Neural crest cell (in vitro differentiated cells): ENCODE measurements at places on chromosomes 6 and 20.

DNA sequence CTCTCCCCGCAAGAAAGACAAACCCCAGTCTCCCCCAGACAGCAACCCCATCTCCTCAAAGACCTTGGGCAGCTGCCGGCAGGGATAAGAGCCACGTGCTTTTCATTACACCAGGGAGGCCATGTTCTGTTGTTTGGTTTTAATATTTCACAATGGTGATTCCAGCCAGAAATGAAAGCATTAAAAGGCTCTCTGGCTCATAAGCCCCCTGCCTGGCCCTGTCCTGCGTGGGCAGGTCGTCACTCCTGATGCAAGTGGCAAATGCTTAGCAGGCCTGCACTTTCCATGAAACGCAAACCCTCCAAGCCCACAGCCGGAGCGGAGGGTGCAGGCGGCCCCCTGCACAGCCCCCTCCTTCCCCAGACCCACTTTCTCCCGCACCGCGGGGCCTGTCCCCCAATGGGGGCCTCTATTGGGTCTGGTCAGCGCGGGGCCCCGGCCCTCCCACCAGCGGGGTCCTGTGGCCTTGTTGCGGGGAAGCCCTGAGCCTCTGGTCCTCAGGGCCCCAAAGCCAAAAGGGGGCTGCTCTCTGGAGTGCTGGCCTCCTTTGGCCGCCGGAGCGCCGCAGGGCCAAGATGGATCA is 77.2 kb downstream of the TMEM242 start:
- DNase-seq: no peak

GRCh38 chr6:98945311-98946115 is 2.2 kb downstream of the FBXL4 start:
- DNase-seq: no peak

GRCh38 chr6:41996997-41997396 is 53.3 kb upstream of the TAF8 start:
- no peak for DNase-seq

DNA sequence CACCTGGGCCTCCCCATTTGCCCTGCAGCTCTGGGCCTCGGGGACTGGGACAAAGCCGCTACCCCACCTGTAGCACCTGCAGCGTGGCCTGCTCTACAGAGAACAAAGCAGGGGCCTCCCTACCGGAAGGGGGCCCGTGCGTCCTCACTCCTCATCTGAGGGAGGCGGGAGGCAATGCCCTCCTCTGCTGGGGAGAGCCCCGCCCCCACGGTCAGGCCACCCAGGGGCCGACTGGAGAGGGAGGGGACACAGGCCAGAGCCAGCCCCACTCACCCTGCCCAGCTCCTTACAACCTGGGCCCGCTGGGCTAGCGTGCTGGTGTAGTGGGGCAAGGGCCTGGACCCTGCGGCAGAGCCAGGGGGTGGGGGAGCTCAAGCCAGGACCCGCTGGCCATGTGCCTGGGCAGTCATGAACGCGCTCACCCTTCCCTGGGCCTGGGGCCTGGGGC is 8.0 kb downstream of the LAMA5 start:
- no peak for DNase-seq

DNA sequence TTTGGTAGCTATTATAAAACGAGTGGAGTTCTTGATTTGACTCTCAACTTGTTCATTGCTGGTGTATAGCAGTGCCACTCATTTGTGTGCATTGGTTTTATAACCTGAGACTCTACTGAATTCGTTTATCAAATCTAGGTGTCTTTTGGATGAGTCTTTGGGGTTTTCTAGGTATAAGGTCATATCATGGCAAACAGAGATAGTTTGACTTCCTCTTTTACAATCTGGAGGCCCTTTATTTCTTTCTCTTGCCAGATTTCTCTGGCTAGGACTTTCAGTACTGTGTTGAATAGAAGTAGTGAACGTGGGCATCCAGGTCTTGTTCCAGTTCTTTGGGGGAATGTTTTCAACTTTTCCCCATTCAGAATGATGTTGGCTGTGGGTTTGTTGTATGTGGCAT is 38.8 kb downstream of the SUMO4 start:
- DNase-seq: no peak

DNA sequence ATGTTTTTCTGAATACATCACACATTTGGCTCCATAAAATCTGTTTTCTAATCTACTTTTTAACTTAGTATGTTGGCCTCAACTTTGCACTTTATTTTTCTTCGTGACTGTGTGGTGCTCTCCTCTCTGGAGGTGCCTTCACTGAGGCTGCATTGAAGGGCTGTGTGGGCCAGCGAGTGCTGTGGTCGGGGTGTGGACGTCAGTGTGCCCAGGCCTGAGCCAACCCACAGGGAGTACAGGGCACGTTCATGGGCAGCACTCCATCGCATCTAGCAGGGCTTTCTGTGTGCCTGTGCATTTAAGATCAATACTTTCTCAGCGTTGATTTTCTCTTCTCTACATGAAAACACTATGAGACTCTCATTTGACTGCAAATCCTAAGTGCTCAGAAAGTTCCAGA is 37.8 kb downstream of the DACT2 start:
- DNase-seq: no peak

DNA sequence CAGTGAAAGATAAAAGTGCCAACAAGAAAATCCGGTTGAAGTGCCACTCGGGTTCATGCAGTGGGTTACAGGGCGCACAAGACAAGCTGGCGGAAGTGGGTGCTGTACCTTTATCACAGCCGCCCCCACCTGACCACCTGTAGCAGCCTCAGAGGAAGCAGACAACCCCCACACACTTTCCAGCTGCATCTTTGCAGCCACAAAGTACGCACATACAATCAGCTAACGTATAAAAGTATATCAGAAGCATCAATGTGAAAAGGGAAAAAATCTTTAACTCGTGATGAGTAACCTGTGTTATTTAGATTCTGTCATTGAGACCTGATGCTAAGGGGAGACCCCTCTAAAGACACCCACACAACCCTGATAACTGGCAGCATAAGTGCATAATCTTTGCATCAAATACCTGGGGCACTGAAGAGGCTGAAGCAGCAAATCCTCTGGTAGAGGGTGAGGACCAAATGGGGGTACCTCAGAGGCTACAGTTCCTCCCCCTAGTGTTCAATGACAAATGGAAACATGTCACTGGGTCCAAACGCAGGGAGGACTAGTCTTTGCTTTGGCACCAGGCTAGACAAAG is 22.1 kb downstream of the BACH2 start:
- DNase-seq: no peak

DNA sequence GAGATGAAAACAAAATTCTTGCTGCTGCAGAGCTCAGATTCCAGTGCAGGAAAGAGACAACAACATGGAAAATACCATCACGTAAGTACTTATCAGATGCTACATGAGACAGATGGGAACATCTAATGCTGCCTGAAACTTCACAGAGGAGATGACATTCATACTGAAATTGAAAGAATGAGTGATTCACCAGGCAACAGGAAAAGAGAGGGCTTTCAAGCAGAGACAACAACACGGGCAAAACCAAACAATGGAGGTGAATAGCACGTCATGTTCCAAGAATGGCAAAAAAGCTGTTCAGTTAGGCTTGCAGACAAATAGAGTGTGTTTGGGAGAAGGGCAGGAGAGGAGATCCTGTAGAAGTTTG is 39.3 kb downstream of the GTF2H5 start:
- DNase-seq: no peak

GRCh38 chr6:56374841-56375369 is 127.5 kb upstream of the COL21A1 start:
- no peak for DNase-seq

- DNase-seq: no peak
Observed at GRCh38 chr6:70668499-70668812, 773 bp downstream of the SMAP1 start.

DNA sequence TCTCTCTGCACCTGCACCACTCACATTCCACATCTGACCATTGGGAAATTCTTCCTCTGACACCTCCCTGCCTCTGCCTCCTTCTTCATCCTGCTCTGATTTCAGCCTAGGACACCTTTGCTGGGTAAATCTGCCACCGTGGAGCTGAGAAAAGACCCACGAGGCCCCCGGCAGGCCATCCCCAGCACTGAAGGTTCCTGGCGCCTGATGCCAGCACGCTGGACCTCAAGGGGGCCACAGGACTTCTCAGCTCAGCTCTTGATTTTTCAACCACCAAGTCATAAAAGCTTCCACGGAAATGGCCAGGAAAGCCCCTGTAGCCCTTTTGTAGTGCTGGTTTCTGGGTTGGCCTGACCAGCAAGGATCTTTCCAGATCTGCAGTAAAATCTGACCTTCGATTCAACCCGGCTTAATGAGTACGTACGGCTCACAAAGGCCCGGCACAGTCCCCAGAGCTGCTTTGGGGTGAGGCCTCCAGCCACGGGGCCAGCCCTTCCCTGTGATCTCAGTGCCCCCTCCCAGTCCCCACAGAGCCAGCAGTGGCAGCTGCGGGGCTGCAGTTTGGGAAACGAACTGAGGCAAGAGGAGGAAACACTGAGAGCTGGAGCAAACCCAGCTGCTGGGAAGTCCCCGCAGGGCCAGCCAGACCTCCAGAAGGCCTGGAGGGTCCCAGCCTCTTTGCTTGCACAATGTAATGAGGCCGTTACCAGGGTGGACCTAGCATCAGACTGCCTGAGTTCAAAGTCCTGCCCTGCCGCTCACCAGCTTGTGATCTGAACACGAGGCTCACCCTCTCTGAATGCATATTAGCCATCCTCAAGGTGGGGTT is 157.5 kb downstream of the BMP7 start:
- DNase-seq: no peak

DNA sequence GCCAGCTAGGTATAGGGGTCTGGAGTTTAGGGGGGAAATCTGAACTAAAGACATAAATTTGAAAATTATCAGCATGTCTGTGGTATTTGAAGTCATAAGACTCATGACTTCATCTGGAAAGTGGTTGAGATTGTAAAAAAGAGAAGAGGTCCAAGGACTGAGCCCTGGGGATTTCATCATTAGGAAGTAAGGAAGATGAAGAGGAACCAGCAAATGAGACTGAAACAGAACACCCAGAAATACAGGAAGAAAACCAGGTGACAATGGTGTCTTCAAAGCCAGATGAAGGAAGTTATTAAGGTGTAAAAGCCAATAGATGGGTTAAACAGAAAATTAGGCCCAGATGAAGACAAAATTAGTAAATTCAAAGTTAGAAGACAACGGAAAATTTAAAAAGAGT is 49.1 kb upstream of the UBR2 start:
- no peak for DNase-seq

- no peak for DNase-seq
Observed at GRCh38 chr20:15866916-15867730, 706.1 kb downstream of the KIF16B start.

DNA sequence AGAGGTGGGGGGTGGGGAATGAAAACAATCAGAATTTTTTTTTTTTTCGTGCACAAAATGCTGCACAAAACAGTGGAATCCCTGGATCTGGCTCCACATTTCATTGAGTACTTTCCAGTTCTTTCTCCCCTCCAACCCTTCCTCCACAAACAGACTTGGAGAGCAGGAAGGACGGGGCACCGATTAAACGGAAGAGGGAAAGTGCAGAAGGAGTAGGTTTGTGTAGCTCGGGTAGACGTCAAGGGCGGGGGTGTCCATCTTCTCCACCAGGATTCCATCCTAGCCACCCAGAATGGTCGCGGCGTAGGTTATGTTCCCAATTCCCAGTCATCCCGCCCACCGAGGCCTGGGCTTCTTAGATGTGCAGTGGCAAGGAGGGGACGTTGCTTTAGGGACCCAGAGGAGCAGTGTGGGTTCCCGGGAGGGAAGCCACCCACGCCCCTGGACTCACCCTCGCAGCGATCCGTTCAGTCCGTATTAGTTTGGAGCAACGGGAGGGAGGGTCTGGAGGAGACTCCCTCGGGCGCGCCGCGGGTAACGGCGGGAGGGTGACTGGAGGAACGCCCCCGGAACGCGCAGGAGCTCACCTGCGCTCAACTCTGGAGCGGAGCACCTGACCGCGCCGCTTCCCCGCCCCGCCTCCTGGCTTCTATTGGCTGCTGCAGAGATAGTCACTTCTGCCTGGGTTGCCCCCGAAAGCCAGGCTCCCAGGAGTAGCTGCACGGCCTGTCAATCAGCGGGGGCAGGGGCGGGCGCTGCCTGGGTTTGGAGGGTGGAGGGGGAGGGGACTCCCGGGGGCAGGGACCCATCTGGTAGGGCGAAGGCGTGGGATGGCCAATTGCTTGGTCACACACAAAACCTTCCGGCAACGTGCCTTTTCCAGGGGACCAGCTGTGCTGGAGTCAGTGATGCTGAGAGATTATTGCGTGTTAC is at the start of gene ENPP5:
TSS of gene ENPP5 (minus strand) at position 624 of the 933 bp plus-strand sequence. CDS start 2,718 bp downstream, outside the sequence.
- DNase-seq: peak; percentile 58

DNA sequence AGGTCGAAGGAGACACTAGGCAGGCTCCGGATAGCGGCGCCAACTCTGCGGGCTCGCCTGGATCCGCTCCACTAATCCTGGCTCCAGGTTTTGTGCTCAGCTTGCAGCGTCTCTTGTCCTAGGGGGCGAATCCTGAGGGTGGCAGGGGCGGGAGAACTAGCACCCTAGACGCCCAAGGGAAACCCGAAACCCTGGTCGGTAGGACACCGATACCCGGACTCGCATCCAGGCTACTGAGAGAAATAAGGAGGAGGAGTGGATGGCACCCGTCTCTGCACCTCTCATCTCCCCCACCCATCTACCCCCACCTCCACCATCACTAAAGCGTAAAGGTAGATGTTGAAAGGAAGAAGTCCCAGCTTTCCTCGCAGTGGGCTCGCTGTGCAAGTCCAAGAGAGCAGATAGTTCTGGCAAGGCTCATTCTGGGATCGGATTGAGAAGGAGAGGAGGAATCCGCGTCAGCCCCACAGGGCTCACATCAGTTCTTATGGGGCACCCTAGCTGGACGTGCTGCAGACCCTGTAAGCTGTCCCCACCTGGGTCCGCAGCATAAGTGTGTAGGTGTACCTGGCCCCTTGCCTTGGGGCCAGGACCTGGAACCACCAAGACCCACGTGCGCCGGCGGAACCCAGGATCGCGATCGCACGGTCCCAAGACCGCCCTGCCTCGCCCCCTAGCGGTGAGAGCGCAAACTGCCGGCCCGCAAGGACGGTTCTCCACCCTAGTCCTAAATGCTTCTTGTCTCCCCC is 6.9 kb downstream of the SLC32A1 start:
- peak; percentile 74 for DNase-seq

DNA sequence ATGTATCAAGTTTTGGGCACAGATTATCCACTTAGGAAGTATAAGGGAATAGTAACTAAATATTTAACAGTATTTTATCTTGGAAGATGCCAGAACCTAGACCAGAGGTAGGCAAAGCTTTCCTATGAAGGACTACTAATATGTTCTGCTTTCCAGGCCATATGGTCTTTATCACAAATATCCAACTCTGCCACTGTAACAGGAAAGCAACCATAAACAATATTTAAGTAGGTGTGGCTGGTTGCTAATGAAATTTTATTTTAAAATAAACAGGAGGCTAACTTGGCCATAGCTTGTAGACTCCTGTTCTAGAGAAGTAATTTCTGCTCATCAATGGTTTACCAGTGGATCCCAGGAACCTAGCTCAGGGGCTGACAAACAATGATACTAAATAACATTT is 39.4 kb downstream of the NOL7 start:
- DNase-seq: no peak

- DNase-seq: no peak
Observed at GRCh38 chr20:50312682-50313521, 122.3 kb downstream of the CEBPB start.

GRCh38 chr6:104599821-104600638 is 259.7 kb downstream of the HACE1 start:
- no peak for DNase-seq

- no peak for DNase-seq
Observed at GRCh38 chr20:3935295-3935955, 46.2 kb downstream of the PANK2 start.
